MCF 10A (cell line): ENCODE measurements at places on chromosomes 5 and 9. TPM values are rescaled to one million over a fixed set of nuclear protein-coding genes. Genes with fewer than 3 reads are reported as not detected.

BSPRY gene
- total RNA-seq: 0.17 and 0.21 TPM in 2 replicates

SHOC1 gene
- total RNA-seq: 0.09 and 0.15 TPM in 2 replicates

PDCD1LG2 gene
- total RNA-seq: 1.8 and 3.2 TPM in 2 replicates

PCDHGB6 gene
- total RNA-seq: 0.68 and 1.4 TPM in 2 replicates

CCDC183 gene
- total RNA-seq: 0.26 and 1.3 TPM in 2 replicates

SPATA31D4 gene
- total RNA-seq: not detected in 2 replicates

THBS4 gene
- total RNA-seq: 0.82 and 1.2 TPM in 2 replicates

ZNF782 gene
- total RNA-seq: 5.2 and 6.0 TPM in 2 replicates

COX7C gene
- total RNA-seq: 402 and 460 TPM in 2 replicates

GTF2H2C gene
- 35.9 and 42.2 TPM in 2 replicates for total RNA-seq

LOX gene
- total RNA-seq: 7.1 and 10.7 TPM in 2 replicates

ABHD17B gene
- total RNA-seq: 10.4 and 10.5 TPM in 2 replicates

ARHGEF37 gene
- total RNA-seq: 3.9 and 5.1 TPM in 2 replicates

FBP2 gene
- not detected in 2 replicates for total RNA-seq

MEF2C gene
- total RNA-seq: 0.05 and 0.07 TPM in 2 replicates

ECM2 gene
- total RNA-seq: 10.2 and 13.5 TPM in 2 replicates

HEMGN gene
- not detected in 2 replicates for total RNA-seq

KIF4B gene
- not detected in 2 replicates for total RNA-seq

SLC36A3 gene
- total RNA-seq: not detected in 2 replicates

INSL4 gene
- not detected in 2 replicates for total RNA-seq

PCA3 gene
- not detected in 2 replicates for total RNA-seq

PCDHA1 gene
- 0.07 TPM in 1 of 2 replicates, not detected in the other for total RNA-seq

TMEM232 gene
- 2.8 and 3.1 TPM in 2 replicates for total RNA-seq

MYMK gene
- total RNA-seq: not detected in 2 replicates

FANCG gene
- 20.2 and 21.2 TPM in 2 replicates for total RNA-seq

RXRA gene
- 57.7 and 65.5 TPM in 2 replicates for total RNA-seq

CCNI2 gene
- 0.12 and 0.16 TPM in 2 replicates for total RNA-seq

DPYSL3 gene
- total RNA-seq: 8.2 and 8.9 TPM in 2 replicates

IL9 gene
- total RNA-seq: not detected in 2 replicates

DMRT3 gene
- not detected in 2 replicates for total RNA-seq

CDH9 gene
- total RNA-seq: not detected in 2 replicates

C5orf34 gene
- 3.9 and 5.9 TPM in 2 replicates for total RNA-seq

TGFBI gene
- 623 and 892 TPM in 2 replicates for total RNA-seq
